GM12892 (cell line): ENCODE measurements at places on chromosomes 2 and 18.
A peak's percentile ranks its signal among the peaks of the same experiment; 100 is the strongest.

DNA sequence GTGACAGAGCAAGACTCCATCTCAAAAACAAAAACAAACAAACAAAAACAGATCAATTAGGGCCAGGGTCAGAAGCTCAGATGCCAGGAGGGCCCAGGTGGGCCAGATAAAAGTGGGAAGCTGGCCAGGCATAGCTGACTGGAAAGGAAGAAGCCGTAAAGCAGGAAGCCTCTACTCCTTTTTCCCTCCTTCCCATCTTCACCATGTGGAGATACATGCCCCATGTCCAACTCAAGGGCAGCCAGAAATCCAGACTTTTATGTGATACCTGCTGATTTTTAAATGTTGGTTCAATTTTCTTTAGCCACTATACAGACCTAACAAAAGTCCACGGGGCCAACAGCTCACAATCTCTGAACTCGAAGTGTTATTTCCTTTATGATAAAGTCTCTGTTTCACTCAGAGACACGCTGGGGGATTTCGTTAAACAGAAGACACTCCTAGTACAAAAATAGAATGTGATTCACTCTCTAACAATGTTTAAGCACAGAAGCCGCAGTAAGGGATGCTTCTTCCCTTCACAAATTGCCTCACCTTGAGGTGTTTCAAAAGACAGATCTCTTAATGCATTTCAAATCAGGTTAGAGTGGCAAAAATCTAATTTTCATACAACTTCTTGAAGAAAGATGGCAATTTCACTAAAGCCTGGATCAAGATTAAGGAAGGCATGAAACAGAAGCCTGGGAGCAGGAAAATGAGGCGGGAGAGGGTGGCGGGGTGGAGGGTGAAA is 14.0 kb downstream of the TMEM247 start:
- DNase-seq: peak; percentile 47

- no peak for DNase-seq
These were observed 372.7 kb upstream of the SOX11 start for GRCh38 chr2:5319493-5319892.

- no peak for DNase-seq
These were observed 28.2 kb upstream of the ZEB2 start for GRCh38 chr2:144548088-144548487.

- DNase-seq: no peak
These were observed 78.2 kb upstream of the UGP2 start for GRCh38 chr2:63763391-63763941.

DNA sequence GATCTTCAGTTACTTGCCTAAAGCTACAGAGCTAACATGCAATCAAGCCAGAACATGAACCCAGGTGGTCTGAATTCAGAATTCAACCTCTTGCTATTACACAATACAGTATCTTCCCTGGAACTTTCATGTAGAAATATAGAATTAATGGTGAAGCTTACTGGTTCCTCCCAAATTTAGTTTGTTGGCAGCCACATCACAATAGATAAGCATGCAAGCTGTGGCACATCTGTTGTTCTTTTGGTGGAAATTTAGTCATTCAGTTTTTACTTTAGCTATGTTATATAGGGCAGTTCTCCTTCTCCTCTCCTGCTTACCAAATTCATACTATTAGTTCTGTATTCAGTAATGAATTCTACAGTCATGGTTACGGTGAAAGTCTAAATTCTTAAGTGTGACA is 101.0 kb upstream of the RNF152 start:
- no peak for DNase-seq

DNA sequence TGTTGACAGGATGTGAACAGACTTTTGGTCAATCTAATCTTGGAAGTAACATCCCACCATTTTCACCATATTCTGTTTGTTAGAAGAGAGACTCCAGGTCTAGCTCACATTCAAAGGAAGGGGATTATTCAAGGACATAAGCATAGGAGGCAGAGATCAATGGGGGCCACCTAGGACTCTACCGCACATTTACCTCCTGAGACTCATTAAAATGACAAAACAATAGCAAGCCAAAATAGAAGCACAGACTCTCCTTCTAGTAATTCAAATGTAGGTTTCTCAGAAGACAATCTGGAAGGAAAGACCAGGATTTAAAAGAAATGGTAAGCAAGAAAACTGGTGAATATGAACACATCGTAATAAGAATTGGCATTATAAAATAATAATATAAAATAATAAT is 156.4 kb upstream of the KYNU start:
- DNase-seq: no peak

DNA sequence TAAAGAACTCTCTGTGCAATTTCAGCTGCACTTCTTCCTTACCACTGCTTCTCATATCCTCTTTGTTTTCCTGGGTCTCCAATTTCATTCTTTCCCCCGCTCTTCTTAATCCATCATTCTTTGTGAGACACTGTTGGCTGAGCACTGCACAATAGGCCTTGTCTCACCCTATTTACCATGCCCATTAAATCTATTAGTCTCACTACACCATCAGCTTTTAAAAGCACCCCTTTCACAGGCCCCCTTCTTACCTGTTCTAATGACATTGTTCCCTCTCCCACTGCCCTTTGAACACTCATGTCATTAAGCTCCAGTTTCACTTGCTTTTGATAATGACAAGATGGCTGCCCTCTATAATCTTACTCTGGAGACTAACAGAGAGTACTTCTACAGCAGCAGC is 404.1 kb upstream of the ACVR2A start:
- DNase-seq: no peak

GRCh38 chr2:162538967-162539366 is 195.0 kb downstream of the GCA start:
- no peak for DNase-seq

- no peak for DNase-seq
These were observed 24.6 kb downstream of the MAIP1 start for GRCh38 chr2:199979832-199980628.

DNA sequence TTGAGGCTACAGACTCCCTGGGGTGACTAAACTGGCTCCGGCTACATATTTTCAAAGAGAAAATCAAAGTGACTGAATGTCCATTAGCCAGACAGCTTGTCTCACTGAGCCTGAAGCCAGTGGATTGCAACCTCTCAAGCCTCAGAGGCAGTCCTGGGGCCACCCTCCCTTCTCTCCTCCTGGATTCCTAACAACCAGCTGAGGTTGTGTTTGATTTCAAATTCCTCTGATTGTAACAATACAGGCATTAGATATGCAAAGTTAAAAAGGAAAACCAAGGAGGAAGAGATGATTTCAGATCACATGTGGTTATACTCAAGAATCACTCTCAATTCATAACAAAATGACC is 101.0 kb upstream of the LMAN1 start:
- no peak for DNase-seq

GRCh38 chr18:59374128-59374527 is 15.1 kb upstream of the LMAN1 start:
- no peak for DNase-seq

- DNase-seq: no peak
These were observed 163.6 kb upstream of the ACAA2 start for GRCh38 chr18:49976795-49977560.

DNA sequence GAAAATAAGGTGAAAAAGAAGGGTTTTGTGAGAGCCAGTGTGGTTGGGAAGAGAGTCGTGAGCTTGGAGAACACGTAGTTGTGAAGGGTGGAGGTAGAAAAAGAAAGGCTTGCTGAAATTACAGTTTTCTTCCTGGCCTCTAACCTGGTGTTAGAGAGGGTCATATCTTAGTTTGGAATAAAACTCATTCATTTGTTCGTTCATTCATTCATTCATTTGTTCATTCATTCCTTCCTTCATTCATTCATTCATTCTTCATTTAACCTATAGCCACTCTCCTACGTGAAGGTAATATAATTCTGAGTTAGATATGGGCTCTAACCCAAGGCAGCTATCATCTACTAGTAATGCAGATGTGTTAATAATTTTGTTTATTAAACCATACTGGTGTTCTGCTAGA is 111.8 kb upstream of the ZNF521 start:
- no peak for DNase-seq

- DNase-seq: no peak
These were observed 6.8 kb downstream of the SMAD7 start for GRCh38 chr18:48943736-48944527.

DNA sequence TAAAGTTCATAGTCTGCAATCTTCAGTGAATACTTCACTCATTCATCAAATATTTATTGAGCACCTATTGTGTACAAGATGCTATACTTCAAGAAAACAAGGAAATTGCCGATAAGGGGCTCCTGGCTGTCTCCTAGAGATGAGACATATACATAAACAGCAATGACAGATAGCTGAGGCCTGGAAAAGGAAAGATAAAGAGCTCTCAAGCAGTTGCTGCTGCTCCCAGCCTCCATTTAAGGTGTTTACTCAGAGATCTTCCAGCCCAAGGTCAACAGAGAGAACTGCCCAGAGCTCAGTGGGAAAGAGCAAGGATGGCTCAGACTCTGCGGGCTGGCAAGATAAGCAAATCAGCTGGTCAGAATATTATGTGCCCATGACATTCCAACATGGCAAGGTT is 3.3 kb upstream of the SLC14A2 start:
- no peak for DNase-seq

DNA sequence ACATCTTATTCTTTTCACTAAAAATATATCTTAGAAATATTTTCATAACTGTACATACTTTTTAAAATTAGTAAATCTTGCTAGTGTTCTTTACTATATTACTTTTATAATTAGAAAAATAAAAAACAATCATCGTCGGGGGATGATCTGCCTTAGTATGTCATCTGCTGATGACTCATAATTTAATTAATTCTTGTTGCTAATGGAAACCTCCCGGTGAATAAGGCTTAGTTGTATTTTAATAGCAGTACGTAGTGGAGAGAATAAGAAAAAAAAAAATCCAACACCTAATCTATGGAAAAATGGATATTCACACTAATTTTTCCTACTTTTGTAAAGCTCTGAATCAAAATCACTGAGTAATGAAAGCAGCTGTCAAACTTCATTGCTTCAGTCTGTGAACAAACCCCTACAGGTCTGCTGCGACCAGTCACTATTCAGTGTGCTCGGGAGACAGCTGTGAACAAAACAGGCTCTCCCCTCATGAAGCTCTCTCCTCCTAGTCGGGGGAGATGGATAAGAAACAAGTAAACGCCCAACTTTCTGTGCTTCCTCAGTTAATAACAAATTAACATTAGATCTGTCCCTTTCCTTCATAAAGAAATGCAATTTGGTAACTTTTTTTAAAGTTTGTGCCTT is 97.4 kb upstream of the UPP2 start:
- DNase-seq: no peak

- DNase-seq: no peak
These were observed 195.0 kb downstream of the EPHA4 start for GRCh38 chr2:221377066-221377465.

DNA sequence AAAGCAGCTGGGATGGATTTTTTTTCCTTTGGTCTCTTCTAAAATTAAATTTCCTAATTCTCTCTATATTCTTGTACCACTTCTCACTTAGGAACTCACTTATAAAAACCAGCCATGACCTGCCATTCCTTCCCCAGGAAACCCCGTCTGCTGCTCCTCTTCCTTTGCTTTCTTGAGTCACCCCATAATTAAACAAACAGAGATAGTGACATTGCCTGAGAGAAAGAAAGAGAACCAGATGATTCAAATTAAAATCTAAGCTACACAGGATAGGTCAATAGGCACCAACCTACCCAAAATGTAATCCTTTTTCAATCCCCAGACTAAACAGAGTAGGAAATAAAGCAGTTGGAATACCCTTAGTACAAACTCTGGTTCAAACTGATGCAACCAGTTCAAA is 9.7 kb downstream of the STK39 start:
- DNase-seq: no peak

GRCh38 chr2:195279840-195280427 is 377.1 kb upstream of the SLC39A10 start:
- DNase-seq: no peak

DNA sequence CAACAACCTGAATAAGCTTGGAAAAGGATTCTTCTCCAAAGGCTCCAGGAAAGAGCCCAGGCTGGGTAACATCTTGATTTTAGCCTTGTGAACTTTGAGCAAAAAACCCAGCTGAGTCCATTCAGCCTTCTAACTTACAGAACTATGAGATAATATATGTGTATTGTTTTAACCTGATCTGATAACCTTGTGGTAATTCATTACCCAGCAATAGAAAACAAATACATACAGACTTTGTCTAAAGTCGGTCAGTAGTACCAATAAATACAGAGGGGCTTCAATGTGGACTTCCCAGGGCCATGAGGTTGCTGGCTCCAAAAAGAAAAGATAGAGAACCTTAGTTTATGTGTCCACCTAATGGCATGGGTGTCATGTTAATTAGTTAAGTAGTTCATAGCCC is 191.8 kb downstream of the KCNH7 start:
- no peak for DNase-seq

DNA sequence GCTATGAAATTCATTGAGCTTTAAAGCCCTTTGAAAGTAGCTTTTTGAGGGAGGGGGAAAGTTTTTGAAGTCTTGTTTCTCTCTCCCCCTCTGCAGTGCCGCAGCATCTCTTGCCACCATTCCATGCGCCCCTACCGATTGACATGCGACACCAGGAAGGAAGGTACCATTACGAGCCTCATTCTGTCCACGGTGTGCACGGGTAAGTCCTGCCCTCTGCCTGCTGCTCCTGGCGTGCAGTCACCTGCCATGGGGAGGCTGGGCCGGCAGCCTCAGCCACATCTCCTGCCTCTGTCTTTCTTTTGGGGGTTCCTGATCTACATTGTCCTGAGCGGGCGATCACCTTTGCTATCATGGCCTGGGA is 191.6 kb downstream of the GLI2 start:
- DNase-seq: no peak

GRCh38 chr2:75068546-75068945 is 110.1 kb downstream of the POLE4 start:
- DNase-seq: no peak

GRCh38 chr2:44244135-44244871 is 31.0 kb upstream of the SLC3A1 start:
- DNase-seq: peak; percentile 16

DNA sequence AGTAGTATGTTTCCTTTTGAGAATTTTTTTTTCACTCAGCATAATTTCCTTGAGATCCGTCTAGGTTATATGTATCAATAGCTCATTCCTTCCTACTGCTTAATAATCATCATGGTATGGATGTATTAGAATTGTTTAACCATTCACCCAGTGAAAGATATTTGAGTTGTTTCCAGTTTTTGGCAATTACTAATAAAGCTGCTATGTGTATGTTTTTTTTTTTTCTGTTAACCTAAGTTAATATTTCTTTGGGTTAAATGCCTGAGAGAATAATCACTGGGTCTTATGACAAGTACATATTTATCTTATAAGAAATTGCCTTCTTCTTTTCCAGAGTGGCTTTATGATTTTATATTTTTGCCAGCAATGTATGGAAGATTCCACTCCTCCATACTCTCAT is 96.4 kb upstream of the ST6GAL2 start:
- DNase-seq: no peak

GRCh38 chr2:41657226-41657625 is 390.6 kb upstream of the PKDCC start:
- no peak for DNase-seq

GRCh38 chr18:77035380-77036187 is 97.0 kb downstream of the MBP start:
- no peak for DNase-seq

GRCh38 chr18:31549416-31549815 is 42.3 kb upstream of the TTR start:
- DNase-seq: no peak

- no peak for DNase-seq
These were observed 695.7 kb upstream of the POU3F3 start for GRCh38 chr2:104158191-104158590.

- DNase-seq: no peak
These were observed 659 bp downstream of the CHMP1B start for GRCh38 chr18:11851806-11852337.
